PC-9 (cell line): ENCODE measurements at places on chromosomes 11 and 22.

DNA sequence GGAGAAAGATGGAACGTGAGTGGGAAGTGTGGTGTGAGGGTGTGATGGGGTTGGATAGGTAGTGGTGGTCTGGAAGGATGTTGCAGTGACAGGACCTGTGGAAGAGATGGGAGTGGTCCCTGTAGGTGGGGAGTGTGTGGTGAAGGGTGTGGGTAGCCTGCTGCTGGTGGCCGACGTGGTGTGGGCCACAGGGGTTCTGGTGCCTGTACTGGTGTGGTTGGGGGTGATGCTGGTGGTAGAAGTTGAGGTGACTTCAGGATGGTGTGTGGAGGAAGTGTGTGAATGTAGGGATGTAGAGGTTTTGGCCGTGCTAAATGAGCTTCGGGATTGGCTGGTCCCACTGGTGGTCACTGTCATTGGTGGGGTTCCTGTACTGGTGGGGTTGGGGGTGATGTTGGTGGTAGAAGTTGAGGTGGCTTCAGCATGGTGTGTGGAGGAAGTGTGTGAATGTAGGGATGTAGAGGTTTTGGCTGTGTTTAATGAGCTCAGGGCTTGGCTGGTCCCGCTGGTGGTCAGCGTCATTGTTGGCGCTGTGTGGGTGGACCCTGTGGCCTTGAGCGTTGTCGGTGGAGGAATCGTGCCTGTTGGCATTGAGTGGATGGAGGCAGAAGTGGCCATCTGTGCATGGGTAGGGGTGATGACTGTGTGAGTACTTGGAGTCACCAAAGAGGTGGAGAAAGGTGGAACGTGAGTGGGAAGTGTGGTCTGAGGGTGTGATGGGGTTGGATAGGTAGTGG is 19.1 kb downstream of the MUC6 start:
- DNase-seq: no peak

DNA sequence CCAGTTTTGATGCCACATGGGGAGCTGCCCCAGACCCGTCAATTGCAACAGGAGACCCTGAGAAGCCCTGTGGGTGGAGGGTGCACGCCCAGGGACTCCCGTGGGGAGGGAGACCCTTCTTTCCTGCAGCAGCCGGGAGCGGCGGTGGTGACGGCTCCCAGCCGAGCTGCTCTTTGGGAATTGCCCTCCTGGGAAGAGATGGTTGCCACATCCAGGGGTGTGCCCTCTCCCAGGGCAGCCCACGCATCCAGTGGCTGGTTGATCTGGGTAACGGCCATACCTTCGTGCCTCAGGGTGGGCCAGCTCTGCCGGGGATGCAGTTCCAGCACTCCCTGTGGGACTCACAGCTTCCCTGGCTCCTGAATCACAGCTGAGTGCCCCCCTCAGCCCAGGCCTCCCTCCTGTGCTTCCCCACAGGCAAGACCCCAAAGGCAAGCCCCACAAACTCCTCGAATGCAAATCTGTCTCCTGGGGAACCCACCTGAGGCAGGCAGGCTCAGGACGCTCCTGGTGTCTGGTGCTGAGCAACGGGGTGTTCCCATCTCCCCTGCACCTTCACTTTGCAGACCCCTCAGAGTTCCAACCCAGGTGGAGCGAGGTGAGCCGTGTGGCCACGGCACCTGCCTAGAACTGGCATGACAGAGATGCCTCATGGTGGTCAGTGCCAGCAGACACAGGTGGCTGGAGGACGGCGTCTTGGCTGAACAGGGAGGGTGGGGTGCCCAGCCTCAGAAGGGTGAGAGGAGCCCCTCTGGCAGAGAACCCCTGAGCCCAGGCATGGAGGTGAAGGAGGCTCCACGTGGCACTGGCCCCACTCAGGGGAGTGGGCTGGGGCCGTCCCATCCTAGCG is 1027.4 kb downstream of the BRD1 start:
- no peak for DNase-seq

- no peak for DNase-seq
Measured at GRCh38 chr11:1292644-1293618, 16.5 kb downstream of the TOLLIP start.

GRCh38 chr11:118485273-118485672 is 42.0 kb upstream of the TTC36 start:
- DNase-seq: no peak

DNA sequence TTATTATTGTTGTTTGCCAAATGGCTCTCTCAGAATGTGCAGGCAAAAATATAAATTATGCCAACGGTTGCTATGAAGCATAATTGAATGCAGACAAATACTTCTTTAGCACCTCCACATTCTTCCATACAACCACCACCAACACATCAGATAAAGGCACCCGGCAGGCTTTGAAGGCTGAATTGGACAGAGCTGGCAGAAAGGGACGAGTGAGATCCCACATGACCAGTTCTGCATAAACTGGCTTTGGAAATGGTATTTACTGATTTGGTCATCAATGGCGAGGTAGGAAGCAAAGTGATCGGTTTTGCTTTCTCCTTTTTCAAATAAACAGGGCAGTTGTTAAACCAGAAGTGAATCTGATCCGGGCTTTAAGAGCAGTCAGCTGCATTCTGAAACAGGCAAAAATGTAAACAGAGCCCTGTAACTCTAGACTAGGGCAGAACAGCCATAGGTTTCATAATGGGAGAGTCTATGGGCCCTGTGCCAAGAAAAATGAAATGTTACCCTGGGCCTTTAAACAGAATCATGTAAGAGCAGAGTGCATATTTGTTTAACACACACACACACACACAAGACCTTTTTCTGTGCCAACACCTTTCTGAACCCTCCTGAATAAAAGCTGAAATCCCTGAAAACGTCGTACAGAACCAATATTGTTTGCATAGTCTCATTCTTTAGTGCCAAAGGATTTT is 97.7 kb downstream of the MPPED2 start:
- no peak for DNase-seq

GRCh38 chr11:19444231-19444630 is 203.5 kb upstream of the E2F8 start:
- DNase-seq: no peak

DNA sequence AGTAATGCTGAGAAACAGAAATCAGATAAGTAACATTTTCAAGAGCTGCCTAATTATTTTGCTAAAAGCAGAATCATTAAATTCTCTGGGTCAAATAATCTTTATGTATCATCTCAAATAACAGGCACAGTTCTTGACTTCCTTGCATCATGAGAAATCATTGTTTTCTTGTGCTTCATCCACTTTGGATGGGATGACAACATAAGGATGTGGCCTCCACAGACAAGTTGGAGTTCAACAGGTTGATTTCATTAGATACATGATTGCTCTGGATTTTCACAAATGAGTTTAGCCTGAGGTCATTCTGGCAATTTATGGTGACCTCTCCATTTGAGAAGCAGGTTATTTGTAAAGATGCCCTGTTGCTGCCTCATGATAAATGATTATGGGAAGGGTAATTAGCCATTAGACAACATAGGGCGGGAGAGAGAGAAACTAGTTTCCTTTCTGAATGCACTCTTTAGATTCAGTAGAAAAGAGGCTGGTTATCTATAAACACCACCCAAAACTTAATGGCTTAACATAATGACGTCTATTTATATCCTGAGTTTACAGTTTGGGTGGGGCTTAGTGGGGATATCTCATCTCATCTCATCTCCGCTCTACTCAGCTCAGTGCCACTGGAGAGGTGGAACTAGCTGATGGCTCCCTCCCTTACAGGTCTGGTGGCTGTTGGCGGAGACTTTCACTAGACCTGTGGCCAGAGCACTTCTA is 35.0 kb upstream of the ADORA2A start:
- no peak for DNase-seq

DNA sequence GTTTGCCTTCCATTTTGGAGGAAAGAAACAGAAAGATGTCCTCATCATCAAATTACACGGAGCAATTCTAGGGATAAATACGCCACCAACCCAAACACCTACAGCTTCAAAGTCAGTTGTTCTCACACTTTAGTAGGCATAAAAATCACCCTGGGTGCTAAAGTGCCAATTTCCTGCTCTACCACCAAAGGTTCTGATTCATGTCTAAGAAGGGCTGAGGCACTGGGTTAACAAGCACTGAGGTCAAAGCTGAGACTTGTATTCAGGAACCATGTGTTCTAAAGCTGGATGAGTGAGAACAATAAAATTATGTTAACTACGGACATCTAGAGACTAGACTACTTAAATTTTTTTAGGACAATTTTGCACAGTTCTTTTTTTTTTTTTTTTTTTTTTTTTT is 127.6 kb downstream of the MPPED2 start:
- DNase-seq: no peak

DNA sequence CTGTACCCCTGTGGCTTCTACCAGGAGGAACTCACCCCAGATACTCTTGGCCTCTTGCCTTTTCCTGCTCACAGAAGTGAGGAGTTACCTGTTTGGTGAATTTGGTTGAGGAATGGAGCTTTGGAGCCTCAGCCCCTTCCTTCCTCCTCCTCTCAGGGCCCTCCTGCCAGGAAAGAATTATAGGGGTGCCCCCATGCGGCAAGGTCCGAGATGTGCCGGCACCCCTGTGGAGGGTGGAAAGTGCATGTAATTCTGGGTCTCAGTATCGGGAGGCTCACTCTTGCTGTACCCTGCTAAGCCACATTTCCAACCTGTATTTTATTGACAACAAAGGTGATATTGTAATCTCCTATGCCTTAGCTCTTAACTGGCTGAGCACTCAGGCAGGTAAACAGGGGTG is 13.7 kb upstream of the IGSF22 start:
- no peak for DNase-seq

DNA sequence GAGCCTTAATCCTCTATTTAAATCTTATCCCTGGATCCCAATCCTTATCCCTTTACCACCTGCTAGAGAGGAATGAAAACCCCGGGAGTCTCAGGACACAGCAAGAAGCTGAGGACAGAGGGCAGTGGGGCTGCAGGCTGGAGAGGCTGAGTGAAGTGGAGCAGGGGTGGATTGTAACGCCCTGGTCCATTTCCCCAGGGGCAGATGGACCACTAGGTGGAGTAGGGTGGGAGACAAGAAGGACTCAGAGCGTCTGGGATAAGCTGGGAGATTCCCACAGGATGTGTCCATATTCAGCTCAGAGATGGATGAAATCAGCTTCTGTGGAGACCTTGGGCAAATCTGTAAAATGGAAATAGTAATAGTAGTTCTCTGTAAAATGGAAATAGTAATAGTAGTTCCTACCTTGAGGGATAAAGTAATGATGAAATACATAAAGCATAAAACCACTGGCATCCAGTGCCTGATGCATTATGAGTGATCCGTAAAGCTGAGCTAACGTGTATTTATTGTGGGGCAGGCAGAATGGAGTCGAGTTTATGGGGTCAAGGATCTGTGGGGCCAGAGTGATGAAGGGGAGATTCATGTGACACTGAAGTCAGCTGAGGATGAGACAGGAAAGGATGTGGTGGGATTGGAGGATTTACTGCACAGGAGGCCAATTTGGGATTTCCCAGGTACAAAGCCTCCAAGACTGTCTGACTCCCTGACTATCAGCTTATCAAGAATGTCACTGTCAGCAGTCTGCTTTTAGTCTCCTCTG is 1.9 kb upstream of the ROBO4 start:
- DNase-seq: no peak

GRCh38 chr22:45413013-45413367 is 409 bp downstream of the SMC1B start:
- DNase-seq: no peak

GRCh38 chr11:116651098-116651736 is 121.6 kb downstream of the BUD13 start:
- no peak for DNase-seq

- peak; percentile 11 for DNase-seq
Measured at GRCh38 chr22:43968614-43969013, 13.4 kb downstream of the SAMM50 start.

DNA sequence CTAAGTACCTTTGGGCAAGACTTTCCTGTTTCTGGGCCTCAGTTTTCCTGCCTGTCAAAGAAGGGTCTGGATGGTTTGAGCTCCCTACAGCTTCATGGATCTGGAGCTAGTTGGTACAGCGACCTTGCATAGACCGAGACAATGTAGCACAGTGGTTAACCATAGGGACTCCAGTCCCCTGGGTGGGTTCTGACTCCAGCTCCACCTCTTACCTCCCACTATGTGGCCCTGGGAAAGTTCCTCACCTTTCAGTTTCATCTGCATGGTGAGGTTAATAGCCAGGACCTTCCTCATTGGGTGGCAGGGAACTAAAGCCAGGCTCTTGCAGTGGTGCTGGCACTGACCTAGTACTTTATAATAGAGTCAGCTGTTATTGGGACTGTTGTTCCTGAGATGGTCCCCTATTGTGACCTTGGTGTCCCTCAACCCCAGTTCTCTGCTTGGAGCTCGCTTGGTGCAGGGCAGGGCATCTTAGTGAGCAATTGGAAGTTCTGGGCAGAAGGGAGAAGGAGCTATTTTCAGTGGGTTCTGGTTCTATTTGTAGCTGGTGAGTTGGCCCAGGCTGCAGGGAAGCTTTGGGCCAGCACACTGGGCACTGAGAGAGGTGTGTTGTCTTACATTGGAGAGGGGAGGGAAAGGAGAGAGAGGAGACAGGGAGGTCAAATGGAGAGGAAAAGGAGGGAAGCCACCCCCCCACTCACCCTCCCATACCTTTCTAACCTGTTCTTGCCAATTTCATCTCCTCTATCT is 10.7 kb upstream of the MTMR3 start:
- DNase-seq: no peak

GRCh38 chr11:74524978-74525377 is 31.5 kb upstream of the LIPT2 start:
- DNase-seq: no peak

DNA sequence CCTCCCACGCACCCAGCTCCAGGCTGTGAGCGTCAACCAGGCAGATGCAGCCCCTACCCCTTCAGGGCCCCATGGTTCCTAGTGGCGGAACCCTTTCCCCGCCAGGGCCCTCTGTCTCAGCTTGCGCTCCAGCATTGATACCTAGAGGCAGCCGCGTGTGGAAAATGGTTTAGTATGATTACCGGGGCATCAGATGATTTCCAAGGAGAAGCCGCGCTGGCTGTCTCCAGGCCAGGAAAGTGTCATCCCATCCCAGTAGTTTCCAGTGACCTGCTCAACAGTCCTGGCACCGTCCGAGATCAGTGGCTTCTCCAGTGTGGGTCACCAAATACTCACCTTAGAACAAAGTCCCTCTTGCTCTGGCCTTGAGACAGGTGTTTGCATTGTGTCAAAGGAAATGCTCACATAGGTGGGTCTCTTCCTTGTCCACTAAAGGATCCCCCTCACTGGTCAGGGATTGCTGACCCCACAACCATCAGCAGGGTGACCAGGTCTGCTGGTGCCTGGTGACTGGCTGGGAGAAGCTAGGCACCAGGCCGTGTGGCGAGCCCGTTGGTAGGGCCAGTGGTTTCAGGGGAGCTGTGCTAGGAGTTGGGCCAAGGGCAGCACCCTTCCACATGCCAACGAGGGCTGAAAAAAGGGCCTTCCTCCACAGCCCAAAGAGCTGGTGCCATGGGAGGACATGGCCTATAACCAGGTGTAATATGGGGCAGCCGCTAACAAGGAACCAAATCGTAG is 109.4 kb downstream of the MORC2 start:
- no peak for DNase-seq

- DNase-seq: peak; percentile 99
Measured at GRCh38 chr11:86719781-86720463, 47.5 kb upstream of the ME3 start.

- DNase-seq: no peak
Measured at GRCh38 chr11:83033371-83033770, 38.3 kb downstream of the RAB30 start.

DNA sequence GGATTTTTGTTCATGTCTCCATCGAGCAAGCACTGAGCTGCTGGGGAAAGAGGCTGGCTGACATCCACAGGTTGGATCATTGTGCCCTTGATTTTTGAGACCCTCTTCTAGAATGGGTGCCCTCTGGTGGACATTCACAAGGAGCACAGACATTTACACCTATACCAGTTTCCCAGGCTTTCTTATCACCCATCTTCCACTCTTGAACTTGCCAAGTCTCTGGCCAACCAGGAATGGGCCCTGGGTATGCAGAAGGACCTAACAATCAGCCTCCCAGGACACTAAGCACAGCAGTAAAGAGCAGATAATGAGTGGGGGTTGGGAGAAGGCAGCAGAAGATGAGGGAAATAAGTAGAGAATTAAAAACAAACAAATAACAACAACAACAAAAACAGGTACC is 5.7 kb upstream of the INTS4 start:
- peak; percentile 45 for DNase-seq
